ENCODE measurements at places on chromosomes 4 and X.

DNA sequence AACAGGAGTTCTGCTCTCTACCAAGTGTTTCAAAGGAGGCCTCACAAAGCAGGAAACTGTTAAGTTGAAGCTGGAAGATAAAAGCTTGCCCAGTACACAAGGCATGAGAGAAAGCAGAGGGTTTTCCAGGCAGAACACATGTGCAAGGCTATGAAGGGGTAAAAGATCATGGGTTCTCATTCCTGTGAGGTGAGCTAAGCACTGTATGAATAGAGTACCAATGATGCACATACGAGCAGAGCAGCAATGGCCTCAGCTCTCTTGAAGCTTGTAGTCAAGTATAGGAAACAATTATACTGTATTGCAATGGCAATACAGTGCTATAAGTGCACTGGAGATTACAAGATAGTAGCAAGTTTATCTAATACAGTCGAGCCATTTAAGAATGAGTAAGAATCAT, 18.0 kb downstream of the TTC29 start:
- DNase-seq: no peak

DNA sequence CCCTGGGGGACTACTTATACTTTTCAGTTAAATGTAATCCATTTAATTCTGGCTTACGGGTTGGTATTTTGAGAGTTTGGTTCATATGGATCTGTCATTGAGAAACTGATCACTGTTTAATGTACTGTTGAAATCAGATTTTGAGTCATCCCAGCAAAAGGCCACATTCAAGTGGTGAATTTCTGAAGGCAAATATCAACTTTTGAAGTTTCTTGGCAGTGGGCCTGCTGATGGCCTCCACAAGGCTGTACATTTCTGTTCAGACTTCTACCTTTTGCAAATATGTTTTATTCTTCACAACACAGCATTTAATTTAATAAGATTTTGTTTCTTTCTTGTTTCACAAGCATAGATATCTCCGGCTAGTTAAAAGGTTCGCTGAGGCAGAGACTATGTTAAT, 138.7 kb downstream of the PDGFC start:
- DNase-seq: no peak

DNA sequence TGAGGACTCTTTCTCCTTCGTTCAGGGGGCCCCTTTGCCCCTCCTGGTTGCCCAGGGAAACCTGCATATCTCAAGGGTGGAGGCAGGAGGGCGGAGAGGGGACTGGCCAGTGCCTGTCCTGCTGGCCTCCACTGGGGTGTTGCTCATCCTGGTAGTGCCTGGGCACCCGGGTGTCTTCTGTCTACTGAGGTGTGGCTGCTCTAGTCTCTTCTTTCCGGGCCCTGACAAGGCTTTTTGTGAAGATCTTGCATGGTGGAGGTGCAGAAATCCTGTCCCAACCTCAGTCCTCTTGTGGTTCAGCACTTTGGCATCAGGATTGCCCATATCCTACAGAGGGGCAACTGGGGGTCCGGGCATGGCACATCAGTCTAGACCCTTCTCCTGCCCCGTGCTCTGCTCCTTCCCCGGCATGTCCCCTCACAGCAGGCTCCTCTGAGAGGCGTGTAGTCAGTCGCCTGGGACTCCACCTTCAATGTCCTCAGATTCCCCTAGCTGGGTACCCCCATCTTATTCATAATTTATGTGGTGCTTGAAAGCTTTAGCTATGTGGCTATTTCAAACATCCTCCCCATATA, 1.9 kb downstream of the CCDC110 start:
- no peak for DNase-seq

- no peak for DNase-seq
These were observed 161.7 kb downstream of the DCHS2 start for GRCh38 chr4:154329939-154330338.

DNA sequence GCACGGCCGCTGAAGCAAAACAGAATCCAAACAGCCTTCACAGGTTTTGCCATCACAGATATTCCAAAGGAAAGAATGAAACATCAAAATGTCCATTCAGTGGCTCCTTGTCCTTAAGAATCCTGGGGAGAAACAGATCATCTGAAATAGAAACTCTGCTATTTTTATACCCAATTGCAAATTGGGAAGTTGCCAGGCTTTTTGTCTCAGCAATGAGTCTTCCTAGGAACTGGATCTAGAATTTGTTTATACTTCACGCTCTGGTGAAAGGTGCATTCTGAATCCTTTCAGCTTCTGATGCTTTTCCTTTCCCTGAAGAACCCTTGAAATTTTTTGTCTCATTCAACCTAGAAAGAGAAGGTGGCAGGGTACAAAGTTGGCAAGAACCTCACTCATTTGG, 218.9 kb downstream of the FBXW7 start:
- no peak for DNase-seq

- no peak for DNase-seq
These were observed 53.4 kb downstream of the ABCG2 start for GRCh38 chr4:88104902-88105610.

- no peak for DNase-seq
These were observed 42.9 kb upstream of the TMPRSS11B start for GRCh38 chr4:68288393-68288740.

GRCh38 chrX:154791467-154791866, 13.8 kb downstream of the MPP1 start:
- DNase-seq: no peak

GRCh38 chr4:157421365-157421764, 200.8 kb downstream of the GRIA2 start:
- no peak for DNase-seq

GRCh38 chr4:53963781-53964180, 100.6 kb downstream of the CHIC2 start:
- no peak for DNase-seq

DNA sequence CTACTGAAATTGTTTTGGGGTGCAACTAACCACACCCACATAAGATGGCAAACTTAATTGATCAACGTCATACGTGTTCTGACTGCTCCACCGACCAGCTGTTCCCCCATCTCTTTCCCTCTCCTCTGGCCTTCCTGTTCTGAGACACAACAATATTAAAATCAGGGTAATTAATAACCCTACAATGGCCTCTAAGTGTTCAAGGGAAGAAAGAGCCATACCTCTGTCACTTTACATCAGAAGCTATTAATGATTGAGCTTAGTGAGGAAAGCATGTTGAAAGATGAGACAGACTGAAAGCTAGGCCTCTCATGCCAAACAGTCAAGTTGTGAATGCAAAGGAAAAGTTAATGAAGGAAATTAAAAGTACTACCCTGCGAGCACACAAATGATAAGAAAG, 173.9 kb upstream of the FTHL17 start:
- DNase-seq: no peak

DNA sequence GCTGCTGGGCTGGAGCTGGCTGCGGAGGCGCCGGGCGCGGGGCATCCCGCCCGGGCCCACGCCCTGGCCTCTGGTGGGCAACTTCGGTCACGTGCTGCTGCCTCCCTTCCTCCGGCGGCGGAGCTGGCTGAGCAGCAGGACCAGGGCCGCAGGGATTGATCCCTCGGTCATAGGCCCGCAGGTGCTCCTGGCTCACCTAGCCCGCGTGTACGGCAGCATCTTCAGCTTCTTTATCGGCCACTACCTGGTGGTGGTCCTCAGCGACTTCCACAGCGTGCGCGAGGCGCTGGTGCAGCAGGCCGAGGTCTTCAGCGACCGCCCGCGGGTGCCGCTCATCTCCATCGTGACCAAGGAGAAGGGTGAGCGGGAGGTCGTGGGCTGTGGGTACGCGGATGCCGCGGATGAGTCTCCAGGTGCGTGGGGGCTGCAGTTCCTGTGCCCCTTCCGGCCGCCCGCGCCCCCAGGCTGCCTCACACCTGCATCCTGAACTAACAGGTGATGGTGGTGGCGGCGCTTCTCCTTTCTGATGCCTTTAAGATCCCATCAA, 499 bp downstream of the CYP2U1 start:
- no peak for DNase-seq

DNA sequence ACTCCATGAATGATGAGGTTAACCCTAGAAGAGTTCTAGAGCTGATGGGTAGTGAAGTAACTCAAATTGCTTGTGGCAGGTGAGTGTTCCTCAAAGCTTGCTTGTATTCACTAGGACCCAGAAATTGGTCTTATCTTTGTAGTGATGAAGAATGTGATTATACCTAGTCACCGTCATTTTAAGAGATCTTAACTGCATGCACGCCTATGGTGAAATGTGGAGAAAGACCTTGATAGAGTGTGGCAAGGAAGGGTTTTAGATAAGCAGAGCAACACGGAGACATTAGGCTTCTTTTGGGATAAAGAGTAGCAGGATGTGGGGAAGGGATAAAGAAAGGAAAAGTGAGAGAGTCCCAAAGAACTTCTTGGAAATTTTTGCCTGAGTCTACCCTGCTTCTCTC, 42.4 kb downstream of the NAP1L5 start:
- no peak for DNase-seq

DNA sequence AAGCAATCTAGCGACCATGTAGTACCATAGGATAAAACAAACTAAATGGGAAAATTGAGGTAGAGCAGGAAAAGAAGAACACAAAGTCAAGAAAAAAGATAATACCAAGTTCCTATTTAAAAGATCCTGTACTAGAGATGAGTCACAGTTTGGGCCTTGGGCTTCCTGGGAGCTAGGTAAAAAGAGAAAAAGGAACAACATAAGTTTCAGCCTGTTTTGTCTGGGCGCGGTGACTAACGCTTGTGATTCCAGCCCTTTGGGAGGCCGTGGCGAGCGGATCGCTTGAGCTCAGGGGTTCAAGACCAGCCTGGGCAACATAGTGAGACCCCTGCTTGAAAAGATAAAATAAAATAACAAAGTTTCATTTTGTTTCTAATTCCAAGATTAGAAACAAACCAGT, 14.0 kb upstream of the TMEM156 start:
- no peak for DNase-seq

DNA sequence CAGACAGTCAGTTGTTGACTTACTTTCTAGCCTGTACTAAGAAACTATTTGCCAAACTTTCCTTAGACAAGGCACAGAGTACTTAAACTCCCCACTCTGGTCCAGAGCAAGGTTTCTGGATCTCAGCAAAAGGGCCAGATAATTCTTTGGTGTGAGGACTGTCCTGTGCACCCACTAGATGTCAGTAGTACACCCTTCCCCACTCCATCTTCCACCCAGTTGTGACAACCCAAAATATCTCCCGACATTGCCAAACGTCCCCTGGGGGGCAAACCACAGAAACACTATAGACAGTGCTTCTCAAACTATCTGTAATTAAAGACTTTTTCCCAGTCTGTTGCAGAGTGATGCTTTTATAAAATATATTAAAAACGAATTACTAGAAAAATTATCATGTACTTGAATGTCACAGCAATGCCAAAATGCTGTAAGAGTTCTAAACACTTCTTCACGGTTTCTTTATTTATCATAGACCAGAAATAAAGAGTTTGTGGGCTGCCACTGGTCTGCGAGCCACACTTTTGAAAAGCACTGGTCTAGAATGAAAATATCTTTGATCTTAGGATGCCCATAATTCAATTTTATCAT, 203.5 kb downstream of the PRDM5 start:
- no peak for DNase-seq

DNA sequence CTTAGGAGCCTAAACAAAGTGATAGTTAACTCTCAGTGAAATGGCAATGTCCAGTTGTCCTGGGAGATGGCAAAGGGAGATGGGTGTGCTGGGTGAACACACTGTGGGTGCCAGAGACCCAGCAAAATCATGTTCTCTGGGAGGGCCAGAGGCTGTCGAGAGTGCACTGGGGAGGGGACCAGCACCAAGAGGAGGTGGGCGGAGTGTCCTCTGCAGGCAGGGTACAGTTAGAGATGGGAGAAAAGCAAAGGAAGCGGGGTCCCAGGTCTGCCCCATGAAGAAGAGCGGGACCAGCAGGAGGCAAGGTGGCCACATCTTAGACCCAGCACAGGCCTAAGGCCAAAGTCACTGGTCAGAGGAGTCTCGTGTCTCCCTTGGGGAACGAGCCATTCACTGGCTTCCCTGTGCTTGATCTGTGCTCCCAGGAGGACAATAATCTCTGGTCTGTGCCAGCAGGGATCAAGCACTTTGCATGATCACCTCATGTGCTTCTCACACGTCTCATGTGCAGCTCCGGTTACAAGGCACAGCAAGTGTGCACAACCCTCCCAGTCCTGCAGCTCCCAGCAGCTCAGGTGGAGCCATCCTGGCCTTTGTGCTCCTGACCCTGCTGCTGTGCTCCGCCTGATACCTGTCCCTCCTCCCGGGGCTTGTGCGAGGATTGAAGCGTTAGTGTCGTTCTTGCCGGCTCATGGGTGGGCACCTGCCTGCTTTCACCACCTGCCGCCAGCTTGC, 100.9 kb downstream of the FAM53A start:
- DNase-seq: no peak

- DNase-seq: no peak
These were observed 44.6 kb upstream of the UGT2A1 start for GRCh38 chr4:69697536-69698242.

DNA sequence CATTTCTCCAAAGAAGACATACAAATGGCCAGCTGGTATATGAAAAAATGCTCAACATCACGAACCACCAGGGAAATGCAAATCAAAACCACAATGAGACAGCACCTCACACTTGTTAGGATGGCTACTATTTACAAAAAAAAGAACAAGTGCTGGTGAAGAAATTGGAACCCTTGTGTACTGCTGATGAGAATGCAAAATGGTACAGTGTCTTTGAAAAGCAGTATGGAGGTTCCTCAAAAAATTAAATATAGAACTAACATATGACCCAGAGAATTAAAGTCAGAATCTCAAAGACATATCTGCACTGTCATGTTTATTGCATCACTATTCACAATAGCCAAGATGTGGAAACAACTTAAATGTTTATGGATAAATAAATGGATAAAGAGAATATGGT, 20.9 kb downstream of the PAGE4 start:
- DNase-seq: no peak

GRCh38 chr4:99088023-99088449, 552 bp downstream of the ADH5 start:
- peak; percentile 27 for DNase-seq

DNA sequence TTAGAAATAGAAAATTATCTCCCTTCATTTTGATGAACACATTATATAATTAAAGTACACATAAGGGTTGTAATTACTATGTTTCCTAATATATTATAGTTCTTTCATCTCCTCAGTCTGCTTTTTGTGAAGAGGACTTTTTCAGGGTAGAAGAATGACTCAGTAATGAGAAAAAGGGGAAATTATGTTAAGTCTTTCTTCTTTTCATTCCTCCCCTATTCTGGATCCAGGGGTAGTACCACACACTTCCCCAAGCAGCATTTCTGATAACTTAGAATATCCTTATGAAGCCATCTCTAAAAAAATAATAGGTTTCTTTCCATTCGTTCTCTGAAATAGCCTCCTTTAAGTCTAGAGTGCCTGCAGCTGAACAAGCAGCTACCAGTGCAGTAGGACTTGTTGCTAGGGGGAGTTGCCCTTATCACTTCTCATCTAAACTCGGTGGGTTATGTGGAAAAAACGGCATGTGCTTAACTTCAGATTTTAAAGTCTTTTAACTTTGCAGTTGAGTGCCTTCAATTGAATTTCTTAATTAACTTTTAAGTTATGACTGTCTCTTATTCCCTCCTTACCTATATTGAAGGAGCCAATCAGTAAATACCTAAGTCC, 184.8 kb downstream of the ARHGAP24 start:
- DNase-seq: no peak

GRCh38 chrX:67692246-67692645, 148.4 kb downstream of the AR start:
- DNase-seq: no peak

GRCh38 chr4:13212936-13213335, 271.2 kb downstream of the RAB28 start:
- DNase-seq: no peak
